ENCODE measurements at places on chromosomes 16 and 17.

- DNase-seq = no peak
These were observed 757.2 kb upstream of the SOX9 start for GRCh38 chr17:71363661-71364060.

- peak; percentile 18 for DNase-seq
These were observed 105.1 kb upstream of the KCNJ16 start for GRCh38 chr17:69969897-69970296.

GRCh38 chr16:89115216-89115861, 21.7 kb downstream of the ACSF3 start:
- DNase-seq = peak; percentile 83

- peak; percentile 4 for DNase-seq
These were observed 1.6 kb downstream of the MPO start for GRCh38 chr17:58279016-58279711.

- peak; percentile 29 for DNase-seq
These were observed 456.2 kb upstream of the DYNLRB2 start for GRCh38 chr16:80084614-80085013.

DNA sequence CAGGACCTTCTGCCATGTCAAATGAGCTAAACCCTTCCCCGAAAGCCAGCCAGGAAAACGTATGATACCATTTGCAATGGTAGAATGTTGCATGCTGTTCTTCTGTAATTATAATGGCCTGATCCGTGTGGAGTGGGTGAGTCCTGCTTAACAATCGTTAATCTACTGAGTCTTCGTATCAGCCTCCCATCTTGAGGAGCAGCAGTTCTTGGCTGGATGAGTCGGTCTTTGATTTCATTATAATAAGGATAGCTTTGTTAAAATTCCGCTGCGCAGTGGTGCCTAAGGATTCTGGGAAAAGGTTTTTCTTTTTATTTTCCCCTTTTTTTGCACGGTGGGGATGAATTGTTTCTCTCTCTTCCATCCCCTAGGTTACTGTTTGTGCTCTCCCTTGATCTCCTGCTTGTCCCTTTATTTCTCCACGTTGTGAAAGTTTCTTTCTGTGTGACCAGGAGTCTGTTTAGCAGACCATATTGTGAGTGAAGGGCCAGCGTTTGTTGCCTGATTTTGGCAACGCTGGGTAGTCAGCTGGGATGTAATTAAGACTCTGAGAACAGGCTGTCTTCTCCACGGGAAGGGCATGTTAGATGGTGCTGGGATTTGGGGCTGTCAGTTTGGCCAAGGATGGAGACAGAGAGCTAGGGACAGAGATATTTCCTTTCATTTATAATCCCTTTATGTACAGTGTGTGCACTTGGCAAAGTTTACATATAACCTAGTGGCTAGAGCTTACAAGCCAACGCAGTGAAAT, 263.0 kb downstream of the FTO start:
- no peak for DNase-seq

- peak; percentile 15 for DNase-seq
These were observed 3.4 kb upstream of the HP start for GRCh38 chr16:72050769-72051464.

GRCh38 chr17:42543190-42544079, 7.4 kb downstream of the NAGLU start:
- DNase-seq = no peak

DNA sequence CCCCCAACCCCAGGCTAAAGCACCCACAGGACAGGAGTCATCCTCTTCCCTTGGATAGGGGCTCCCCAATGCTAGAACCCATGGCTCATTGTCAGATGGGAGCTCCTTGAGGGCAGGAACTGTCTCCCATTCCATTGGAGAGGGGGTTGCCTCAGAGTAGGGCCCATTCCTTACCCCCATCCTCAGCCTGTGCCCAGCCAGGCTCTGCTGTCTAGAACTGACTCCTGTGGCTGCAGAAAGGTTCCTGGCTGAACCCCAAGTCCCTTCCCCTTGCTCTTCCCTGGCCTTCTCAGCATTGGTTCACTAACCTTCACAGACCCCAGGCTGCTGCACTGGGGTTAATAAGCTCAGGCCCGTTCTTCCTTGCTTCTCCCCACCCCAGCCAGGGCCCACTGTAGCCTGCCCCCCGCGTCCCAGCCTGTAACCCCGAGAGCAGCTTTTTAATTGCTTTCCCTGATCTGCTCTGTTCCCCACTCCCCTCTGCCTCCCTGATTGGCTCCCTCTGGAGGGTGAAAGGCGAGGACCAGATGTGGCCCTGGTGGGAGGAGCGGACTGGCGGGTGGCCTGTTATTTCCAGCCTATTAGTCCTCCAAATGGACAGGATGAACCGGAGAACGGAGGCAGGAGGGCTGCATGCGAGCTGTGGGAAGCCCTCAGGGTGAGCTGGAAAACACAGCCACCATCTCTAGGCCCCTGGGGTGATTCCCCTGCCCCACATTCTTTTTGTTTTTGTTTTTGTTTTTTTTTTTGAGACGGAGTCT, 6.0 kb upstream of the GFAP start:
- DNase-seq = no peak

DNA sequence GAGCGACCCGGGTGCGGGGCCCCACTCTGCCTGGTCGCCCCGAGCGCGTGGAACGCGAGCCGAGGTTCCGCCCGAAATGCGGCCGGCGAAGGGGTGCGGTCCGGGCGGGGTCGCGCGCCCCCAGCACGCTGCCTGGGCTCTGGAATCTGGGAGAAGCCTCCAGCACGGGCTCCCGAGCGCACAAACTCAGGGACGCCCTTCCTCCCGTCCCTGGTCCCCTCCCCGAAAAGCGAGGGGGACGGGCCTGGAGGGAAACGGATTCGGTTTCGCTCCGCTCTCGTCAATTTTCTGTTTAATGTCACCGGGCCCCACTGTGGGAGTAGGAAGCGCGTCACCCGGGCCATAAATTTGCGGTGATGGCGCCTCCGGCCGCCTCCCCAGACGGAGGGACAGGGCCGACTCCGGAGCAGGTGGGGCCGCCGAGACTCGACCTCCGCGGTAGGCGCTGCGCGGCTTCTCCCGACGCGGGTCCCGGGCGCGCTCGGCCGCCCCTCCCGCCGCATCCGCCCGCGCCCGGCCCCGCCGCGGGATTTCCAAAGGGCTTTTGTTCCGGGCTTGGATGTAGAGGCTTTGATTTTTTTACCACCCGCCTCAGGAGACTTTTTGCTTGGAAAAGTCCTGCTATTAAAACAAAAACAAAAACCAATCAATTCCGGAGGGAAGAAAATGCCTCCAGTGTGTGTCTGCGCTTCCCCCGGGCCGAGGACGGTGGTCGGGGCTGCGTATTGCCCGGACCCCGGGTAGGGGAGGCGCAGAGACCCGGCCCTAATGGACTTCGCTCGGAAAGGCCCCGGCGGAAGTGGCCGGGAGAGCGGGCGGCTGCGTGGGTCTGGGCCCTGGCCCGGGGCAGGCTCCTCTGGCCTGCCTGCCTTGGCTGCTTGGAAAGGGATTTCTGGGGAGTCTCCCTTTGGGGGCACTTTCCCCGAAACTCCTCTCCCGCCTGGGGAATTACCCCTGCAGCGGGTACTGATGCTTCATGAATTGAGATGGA, 7.9 kb upstream of the BAHCC1 start:
- peak; percentile 34 for DNase-seq

- peak; percentile 64 for DNase-seq
These were observed 190.4 kb downstream of the ABCC12 start for GRCh38 chr16:47965439-47965838.

DNA sequence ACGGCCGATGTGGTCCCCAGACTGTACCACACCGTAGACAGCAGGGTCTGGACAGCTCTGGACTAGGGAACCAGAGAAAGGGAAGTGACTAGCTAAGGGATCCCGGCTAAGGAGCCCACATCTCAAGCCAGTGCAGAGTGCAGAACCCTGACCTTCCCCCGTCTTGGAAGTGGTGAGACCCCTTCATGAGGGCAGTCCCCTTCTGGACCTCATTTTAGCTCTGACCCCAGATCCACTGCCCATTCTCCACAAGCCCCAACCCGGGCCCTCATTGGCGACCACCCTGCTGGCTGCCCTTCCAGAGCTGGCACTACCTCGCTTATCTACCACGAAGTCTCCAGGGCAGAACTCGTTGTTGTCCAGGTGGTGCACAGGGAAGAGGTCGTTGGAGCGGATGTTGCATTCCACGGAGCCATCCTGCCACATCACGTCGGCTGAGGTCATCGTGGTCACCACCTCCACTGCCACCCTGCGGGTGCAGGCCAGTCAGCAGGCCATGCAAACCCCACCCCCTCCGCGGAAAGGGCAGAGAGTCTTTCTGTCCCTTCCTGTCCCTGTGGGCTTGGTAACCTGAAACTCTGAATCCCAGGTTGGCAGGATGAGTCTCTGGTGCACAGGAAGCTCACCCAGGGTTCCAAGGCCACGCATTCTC, 14.2 kb downstream of the SPHK1 start:
- DNase-seq = no peak

- DNase-seq = no peak
These were observed 120.7 kb downstream of the RAB11FIP4 start for GRCh38 chr17:31512104-31512740.

- DNase-seq = no peak
These were observed 28.3 kb upstream of the FAAP100 start for GRCh38 chr17:81580481-81580880.

GRCh38 chr17:65389949-65390348, 171.5 kb downstream of the AXIN2 start:
- DNase-seq = peak; percentile 90

GRCh38 chr17:5118219-5118618, 2.4 kb downstream of the USP6 start:
- no peak for DNase-seq

- no peak for DNase-seq
These were observed 31.2 kb upstream of the ENPP7 start for GRCh38 chr17:79699386-79700036.

DNA sequence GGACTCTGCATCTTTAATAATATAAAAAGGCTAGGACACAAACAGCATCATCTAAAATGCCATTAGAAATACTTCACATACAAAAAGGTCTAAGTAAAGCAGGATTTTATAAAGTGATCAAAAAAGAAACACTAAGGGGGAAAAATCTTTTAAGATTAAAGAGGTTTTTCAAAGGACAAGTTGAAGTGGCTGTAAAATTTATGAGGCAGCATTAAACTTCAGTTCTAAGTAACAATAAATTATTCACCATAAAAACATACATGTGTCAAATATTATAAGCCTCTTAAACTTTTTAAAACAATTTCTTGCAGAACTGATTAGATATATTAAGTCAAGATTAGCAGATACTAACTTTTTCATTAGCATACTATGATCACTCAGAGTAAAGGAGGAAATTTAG, 20.8 kb downstream of the CEP112 start:
- DNase-seq = no peak

DNA sequence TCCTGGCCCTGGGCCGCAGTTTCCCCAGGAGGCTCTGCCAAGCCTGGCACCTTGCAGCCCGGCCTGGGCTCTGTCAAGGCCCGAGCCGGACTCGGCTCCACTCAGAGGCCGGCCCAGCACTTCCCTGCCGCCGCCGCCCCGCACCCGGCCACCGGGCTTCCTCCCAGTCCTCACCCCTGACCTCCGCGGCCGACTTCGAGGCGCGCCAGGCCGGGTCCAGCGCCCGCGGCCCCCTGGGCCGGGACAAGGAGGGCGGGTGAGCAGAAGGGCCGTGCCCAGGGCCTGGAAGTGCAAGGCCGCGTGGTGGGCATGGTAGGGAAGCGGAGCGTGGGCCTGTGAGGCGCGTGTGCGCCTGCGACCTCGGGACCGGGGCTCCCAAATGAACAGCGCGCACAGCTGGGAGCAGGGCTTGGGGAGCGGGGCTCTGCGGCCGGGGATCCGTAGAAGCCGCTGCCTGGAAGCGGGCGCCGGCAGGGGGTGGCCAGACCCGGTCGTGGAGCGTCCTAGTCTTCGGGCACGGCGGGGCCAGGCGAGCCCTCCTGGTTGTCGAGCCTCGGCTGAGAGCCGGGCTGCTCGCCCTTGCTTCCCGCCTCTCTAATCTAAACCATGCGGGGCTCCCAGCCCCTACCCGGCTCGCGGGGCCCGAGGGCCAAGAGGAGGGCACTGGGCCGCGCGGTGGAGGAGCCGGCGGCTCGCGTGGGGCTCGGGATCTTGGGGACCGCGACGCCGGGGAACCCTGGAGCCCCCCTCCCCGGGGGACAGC, 503 bp upstream of the TBX4 start:
- DNase-seq = no peak

DNA sequence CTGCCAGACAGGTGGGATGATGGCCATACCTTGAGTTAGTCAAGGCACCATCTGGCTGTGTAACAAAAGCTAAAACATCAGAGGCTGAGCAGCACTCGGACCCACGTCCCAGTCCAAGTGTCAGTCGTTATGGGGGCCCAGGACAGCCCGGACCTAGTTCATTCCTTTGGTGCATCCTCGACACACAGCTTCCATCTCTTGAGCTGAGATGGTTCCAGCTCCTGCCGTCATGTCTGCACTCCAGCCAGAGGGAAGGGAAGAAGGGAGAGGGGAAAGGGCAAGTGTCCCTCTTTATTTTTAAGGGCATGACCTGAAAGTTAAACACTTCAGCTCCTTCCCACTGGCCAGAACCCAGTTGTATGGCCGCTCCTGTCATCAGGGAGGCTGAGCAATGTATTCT, 218.0 kb downstream of the SEC14L1 start:
- no peak for DNase-seq

Measured in astrocyte (in vitro differentiated cells and primary cell).